ENCODE measurements at places on chromosomes 3 and 15.
A peak's percentile ranks its signal among the peaks of the same experiment; 100 is the strongest.

- H3K4me3 ChIP-seq, result no peak overlapping the region
- DNase-seq, result peak; percentile 42
- H3K36me3 ChIP-seq, result no peaks in the 10 kb centered on the region
- no peak overlapping the region for H3K27ac ChIP-seq
Observed at GRCh38 chr3:112654979-112655378, 14.0 kb upstream of the CCDC80 start.

- peak overlapping the region; percentile 54 for H3K27ac ChIP-seq
- H3K36me3 ChIP-seq, result no peaks in the 10 kb centered on the region
- H3K27me3 ChIP-seq, result no peaks in the 10 kb centered on the region
- peaks cover 7% of the 10 kb centered on the region for H3K4me1 ChIP-seq
- H3K4me3 ChIP-seq, result no peak overlapping the region
Observed at GRCh38 chr3:128236657-128237056, 83.4 kb downstream of the EEFSEC start.

DNA sequence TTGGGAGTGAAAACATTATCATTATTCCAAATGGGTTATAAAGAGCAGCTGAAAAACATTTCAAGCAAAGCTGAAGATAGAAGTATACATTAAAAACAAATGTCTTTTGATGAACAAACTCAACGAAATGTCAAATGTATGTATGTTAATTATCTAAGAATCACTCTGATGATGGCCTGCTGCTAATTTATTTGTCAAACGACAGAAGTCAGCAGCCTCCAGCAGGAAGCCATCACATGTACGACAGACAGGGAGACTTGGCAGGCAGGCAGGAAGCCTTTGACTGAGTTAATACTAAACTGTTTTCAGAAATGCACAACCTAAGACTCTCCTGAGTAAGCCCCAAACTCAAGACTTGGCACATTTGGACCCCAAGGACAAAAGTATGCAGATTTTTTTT lies 491.1 kb downstream of the ZNF385D start:
- no peaks in the 10 kb centered on the region for H3K4me1 ChIP-seq
- H3K36me3 ChIP-seq, result no peaks in the 10 kb centered on the region
- H3K27ac ChIP-seq, result no peak overlapping the region
- DNase-seq, result no peak
- no peak overlapping the region for H3K4me3 ChIP-seq

GRCh38 chr3:112170046-112170445 lies 37.0 kb upstream of the GCSAM start:
- H3K4me1 ChIP-seq, result no peaks in the 10 kb centered on the region
- H3K4me3 ChIP-seq, result no peak overlapping the region
- no peaks in the 10 kb centered on the region for H3K36me3 ChIP-seq
- H3K27me3 ChIP-seq, result no peaks in the 10 kb centered on the region
- H3K27ac ChIP-seq, result no peak overlapping the region
- DNase-seq, result no peak

- H3K27ac ChIP-seq, result peak overlapping the region; percentile 59
- H3K27me3 ChIP-seq, result no peaks in the 10 kb centered on the region
- peaks cover 20% of the 10 kb centered on the region for H3K36me3 ChIP-seq
- H3K4me3 ChIP-seq, result no peak overlapping the region
- peak; percentile 78 for DNase-seq
Observed at GRCh38 chr3:129651435-129652202, 45.1 kb upstream of the PLXND1 start.

DNA sequence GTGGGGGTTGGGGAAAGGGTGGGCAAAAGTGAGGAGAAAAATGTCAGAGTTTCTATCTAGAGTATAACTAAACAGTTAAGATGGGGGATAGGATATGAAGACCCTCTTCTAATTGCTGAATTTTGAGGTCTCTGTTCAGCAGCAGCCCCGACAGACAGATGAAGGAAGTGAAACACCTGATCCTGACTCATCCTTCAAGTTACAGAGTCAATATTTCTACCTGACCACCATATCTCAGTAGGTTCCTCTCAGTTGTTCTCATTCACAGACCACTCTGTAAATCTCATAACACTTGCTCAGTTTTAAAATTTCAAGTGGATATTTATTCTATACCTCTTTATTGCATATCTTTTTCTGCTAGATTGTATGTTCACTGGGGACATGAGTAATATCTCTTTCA lies 69.5 kb downstream of the CCDC54 start:
- no peak overlapping the region for H3K4me3 ChIP-seq
- no peak for DNase-seq
- no peaks in the 10 kb centered on the region for H3K36me3 ChIP-seq
- H3K27ac ChIP-seq, result no peak overlapping the region

DNA sequence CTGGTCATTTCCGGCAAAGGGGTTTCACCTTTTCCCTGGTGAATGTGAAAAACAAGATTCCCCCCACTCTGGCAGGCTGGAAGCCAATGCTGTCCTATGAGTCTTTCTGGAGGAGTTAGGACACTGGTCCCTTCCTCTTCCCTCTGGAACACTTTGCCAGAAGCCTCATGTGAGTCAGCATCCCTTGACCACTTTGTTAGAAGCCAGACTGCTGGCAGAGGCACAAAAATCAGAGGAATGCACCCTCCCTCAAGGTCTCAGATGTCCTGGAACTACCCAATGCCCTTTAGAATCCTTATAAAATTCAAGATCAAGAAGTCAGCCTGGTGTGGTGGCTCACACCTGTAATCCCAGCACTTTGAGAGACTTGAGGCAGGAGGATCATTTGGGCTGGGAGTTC lies 26.6 kb downstream of the ITGB5 start:
- H3K4me1 ChIP-seq, result peaks cover 2% of the 10 kb centered on the region
- no peak overlapping the region for H3K27ac ChIP-seq
- no peak for DNase-seq
- no peak overlapping the region for H3K4me3 ChIP-seq

DNA sequence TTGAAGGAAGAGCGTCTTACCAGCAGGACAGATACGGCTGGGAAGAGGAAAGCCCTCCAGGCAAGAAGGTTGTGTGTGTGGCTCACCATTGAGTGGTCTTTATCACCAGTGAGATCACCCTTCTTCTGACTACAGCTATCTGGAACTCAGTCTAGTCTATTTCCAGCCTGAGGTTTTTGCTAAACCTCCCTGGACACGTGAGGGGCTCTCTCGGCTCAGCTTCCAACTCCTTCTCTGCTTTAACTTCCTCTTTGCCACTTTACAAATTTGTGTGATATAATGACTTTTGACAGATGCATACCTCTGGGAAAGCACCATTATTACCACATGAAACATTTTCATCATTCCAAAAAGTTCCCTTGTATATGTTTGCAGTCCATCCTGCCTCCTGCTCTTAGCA lies 15.3 kb upstream of the ROPN1 start:
- no peaks in the 10 kb centered on the region for H3K36me3 ChIP-seq
- peaks cover 64% of the 10 kb centered on the region for H3K27me3 ChIP-seq
- no peaks in the 10 kb centered on the region for H3K4me1 ChIP-seq

DNA sequence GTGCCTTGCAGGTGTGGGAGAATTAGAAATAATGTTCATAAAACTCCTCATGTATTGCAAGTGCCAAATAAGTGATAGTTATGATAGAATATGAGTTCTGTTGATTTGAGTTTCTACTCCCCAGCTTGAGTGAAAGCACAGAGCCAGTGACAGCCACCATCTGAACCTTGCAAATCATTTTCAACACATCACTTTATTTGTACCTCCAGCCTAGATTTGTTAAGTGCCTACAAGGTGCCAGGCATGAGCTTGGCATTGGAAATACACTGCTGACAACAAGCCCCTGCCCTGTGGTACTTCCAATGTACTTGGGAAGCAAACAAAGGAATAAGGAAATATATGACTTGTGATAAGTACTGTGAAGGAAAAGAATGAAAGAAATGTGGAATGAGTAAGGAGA lies 17.0 kb downstream of the FEZF2 start:
- H3K27ac ChIP-seq, result no peak overlapping the region
- no peak for DNase-seq
- H3K4me3 ChIP-seq, result no peak overlapping the region
- no peaks in the 10 kb centered on the region for H3K4me1 ChIP-seq

All from endodermal cell (in vitro differentiated cells).